ENCODE measurements at places on chromosomes 1 and 21. TPM values are rescaled to one million over a fixed set of nuclear protein-coding genes. Genes with fewer than 3 reads are reported as not detected.

DNA sequence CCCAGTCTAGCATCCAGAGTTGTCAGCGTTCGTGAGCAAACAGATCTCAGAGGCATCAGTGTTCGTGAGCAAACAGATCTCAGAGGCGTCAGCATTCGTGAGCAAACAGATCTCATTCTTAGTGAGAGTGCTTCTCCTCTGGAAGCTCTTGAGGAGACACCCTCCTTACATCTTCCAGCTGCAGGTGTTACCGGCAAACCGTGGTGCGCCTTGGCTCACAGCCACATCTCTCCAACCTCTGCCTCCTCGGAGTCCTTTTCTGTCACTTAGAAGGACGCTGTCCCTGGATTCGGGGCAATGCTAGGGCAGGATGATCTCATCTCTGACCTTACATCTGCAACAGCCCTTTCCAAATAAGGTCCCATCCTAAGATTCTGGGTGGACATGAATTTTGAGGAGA is 14.6 kb upstream of the UMODL1 start:
- no peak overlapping the region for H3K4me3 ChIP-seq
- DNase-seq = peak; percentile 53
- H3K27me3 ChIP-seq = no peaks in the 10 kb centered on the region
- no peak overlapping the region for H3K27ac ChIP-seq
- peaks cover 5% of the 10 kb centered on the region for H3K4me1 ChIP-seq
- H3K36me3 ChIP-seq = no peaks in the 10 kb centered on the region

The RPAP2 gene
- total RNA-seq = 28.2 TPM

The TRPM2 gene
- total RNA-seq = 10.4 TPM

GRCh38 chr1:230725256-230726012 is 11.5 kb upstream of the AGT start:
- no peaks in the 10 kb centered on the region for H3K36me3 ChIP-seq
- no peak overlapping the region for H3K4me3 ChIP-seq
- no peak overlapping the region for H3K27ac ChIP-seq
- no peak for DNase-seq
- no peaks in the 10 kb centered on the region for H3K4me1 ChIP-seq
- H3K27me3 ChIP-seq = no peaks in the 10 kb centered on the region

The PRELP gene
- total RNA-seq = 32.3 TPM

DNA sequence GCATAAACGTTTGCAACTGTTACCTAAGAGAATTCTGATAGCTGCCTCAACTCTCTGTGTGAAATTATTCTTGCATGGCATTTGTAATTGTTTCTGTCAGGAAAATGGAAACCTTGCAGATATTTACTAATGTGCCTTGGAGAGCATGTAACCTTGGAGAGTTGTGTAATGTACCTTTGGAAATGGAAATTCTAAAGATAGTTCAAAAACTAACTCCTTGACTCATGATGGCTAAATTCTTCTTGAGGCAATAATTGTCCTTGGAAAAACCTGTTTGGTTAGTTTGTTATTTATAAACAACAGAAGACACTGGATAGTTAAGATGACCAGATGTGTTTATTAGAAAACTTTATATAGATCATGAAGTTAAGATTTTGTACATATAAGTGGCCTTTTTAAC is 1033.8 kb downstream of the PLA2G4A start:
- no peaks in the 10 kb centered on the region for H3K4me1 ChIP-seq
- H3K27ac ChIP-seq = no peak overlapping the region
- H3K27me3 ChIP-seq = no peaks in the 10 kb centered on the region
- H3K4me3 ChIP-seq = no peak overlapping the region

The OR2T6 gene
- total RNA-seq = not detected

DNA sequence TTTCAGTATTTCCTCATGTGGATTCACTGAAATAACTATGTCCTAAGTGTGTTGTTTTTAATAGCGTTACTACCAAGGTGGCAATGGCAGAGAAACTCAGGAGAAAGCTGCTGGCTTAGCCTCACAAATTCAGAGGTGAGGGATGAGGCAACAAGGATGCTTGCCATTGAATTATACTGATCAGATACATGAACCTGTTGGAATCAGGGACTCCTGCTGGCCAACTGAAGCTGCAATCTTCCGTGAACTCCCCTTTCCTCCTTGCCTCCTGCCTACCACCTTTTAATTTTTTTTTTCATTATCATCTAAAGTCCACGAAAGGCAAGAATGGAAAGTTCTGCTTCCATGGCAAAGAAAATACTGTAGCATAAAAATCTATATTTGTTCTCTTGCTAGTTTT is 254.7 kb downstream of the NFIA start:
- peaks cover 23% of the 10 kb centered on the region for H3K4me1 ChIP-seq
- H3K27ac ChIP-seq = no peak overlapping the region
- no peaks in the 10 kb centered on the region for H3K36me3 ChIP-seq
- H3K27me3 ChIP-seq = no peaks in the 10 kb centered on the region
- DNase-seq = no peak

The LRRIQ3 gene
- total RNA-seq = 1.1 TPM

The DFFB gene
- total RNA-seq = 10.0 TPM

The RNF186 gene
- total RNA-seq = not detected

DNA sequence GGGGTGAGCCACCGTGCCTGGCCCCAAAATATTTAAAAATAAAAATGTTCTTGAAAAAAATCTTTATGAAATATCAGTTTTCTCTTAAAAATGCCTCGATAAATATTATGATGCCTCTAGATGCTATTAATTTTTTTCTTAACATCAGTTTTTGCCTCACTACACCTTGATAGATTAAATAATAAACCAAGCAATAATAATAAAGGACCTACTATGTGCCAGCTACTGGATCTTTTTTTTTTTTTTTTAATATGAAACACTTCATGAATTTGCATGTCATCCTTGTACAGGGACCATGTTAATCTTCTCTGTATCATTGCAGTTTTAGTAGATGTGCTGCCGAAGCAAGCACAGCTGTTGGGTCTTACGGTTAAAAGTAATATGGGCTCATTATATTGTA is 17.5 kb upstream of the TBX19 start:
- H3K4me1 ChIP-seq = peaks cover 4% of the 10 kb centered on the region
- H3K27me3 ChIP-seq = no peaks in the 10 kb centered on the region
- H3K27ac ChIP-seq = no peak overlapping the region
- H3K4me3 ChIP-seq = no peak overlapping the region

DNA sequence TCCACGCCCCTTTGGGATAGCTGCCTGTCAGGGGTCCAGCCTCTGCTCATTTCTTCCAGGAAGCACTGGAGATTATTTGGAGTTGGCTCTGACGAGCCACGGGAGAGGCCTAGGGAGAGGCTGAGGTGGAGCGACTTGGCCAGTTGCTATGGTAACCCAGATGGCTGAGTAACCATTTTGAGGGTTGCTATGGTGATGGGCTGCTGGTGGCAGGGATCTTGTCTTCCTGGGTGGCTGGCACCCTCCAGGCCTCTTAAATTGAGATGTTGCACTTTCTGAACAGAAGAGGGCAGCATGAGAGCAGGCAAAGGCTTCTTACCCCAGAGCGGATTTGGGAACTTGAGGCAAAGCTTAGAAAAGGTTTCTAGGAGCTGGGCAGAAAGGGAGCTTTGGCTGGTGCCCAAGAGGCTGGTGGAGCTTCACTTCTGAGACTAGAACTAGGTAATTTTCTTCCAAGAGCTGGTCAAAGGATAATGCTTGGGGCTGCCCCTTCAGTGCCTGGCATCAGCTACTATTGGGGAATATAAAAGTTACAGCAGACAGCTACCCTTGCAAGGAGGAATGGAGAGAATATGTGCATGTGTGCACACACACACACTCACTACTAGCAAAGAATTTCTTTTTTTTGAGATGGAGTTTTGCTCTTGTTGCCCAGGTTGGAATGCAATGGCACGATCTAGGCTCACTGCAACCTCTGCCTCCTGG is 72.5 kb downstream of the NDUFS5 start:
- H3K36me3 ChIP-seq = no peaks in the 10 kb centered on the region
- no peaks in the 10 kb centered on the region for H3K27me3 ChIP-seq
- H3K4me1 ChIP-seq = peaks cover 17% of the 10 kb centered on the region
- no peak for DNase-seq

DNA sequence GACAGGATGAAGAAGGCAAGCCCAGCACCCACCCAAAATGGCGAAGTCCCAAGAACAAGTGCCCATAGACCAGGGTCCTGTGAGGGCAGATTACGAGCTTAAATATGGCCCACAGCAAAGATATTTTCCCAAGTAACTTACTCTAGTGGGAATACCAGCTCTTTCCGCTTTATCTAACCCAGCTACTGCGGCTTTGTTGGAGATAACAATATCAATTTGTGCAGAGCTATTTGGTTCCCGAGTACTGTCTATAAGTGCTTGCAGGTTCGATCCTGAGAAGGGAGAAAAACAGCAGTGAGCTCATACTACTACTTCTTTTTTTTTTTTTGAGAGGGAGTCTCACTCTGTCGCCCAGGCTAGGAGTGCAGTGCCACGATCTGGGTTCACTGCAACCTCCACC is 14.3 kb upstream of the DNAJC28 start:
- H3K4me3 ChIP-seq = no peak overlapping the region
- H3K27ac ChIP-seq = no peak overlapping the region
- H3K36me3 ChIP-seq = peaks cover 59% of the 10 kb centered on the region
- H3K27me3 ChIP-seq = no peaks in the 10 kb centered on the region
- no peak for DNase-seq

DNA sequence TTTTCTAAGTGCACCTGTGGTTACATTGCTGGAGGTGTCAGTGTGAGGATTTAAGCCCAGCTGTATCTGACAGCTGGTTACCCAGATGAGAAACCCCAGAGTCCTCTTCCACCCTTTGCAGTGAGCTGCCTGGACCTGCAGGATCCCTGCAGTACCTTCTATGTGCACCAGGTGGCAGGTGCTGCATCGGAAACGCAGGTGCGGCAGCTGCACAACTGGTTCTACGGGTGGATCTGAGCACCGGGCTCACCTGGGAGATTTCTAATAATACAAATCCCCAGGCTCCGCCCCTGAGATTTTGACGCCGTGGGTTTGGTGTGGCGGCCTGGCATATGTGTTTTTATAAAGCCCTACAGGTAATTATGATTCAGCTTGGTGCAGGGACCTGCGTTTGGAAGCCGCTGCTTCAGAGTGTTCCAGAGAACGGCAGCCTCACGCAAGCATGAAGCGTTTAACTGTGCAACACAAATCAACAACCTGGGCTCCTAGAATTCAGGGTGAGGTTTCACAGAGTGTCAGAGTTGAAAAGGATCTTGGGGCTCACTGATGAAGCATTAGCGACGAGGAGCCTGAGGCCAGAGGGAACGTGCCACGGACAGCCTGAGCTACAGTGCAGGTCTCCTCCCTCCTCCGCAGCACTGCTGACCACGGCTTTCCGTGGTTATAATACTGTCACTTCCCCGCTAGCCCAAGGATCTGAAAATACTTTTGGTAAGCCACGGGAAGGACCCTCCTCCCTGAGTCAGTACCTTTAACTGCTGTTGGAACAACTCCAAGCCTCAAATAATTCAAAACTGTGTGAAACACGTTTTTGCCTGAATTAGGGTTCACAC is 96.7 kb upstream of the TRABD2B start:
- no peak overlapping the region for H3K27ac ChIP-seq
- no peak overlapping the region for H3K4me3 ChIP-seq
- no peaks in the 10 kb centered on the region for H3K4me1 ChIP-seq
- H3K36me3 ChIP-seq = no peaks in the 10 kb centered on the region
- peak; percentile 89 for DNase-seq

The MYOC gene
- not detected for total RNA-seq

DNA sequence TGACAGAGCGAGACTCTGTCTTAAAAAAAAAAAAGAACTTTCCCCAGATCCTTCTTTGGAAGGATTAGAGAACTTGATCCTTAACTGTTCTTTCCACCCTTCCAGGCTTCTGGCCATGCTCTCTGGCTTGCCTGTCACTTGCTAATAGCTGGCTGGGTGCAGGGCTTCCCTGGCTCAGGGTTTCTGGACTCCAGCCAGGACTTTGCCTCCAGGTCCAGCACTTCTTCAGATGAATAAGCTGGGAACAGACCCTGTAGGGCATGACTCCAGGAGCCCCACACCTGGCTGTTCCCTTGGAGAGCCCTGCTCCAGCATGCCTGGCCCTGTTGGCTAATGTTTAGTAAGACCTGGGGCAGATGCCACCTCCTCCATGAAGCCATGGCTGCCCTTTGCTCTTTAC is 3.3 kb upstream of the NT5C1A start:
- H3K4me1 ChIP-seq = peaks cover 19% of the 10 kb centered on the region
- DNase-seq = peak; percentile 23
- no peak overlapping the region for H3K4me3 ChIP-seq
- no peak overlapping the region for H3K27ac ChIP-seq
- H3K36me3 ChIP-seq = no peaks in the 10 kb centered on the region

GRCh38 chr1:23911921-23912320 is 1.2 kb downstream of the CNR2 start:
- no peak overlapping the region for H3K27ac ChIP-seq
- H3K27me3 ChIP-seq = no peaks in the 10 kb centered on the region
- H3K36me3 ChIP-seq = no peaks in the 10 kb centered on the region
- DNase-seq = no peak
- peak overlapping the region; percentile 33 for H3K4me3 ChIP-seq

GRCh38 chr1:58283388-58284224 is 262.9 kb downstream of the OMA1 start:
- no peaks in the 10 kb centered on the region for H3K4me1 ChIP-seq
- H3K36me3 ChIP-seq = no peaks in the 10 kb centered on the region
- no peak overlapping the region for H3K27ac ChIP-seq
- no peak for DNase-seq
- H3K4me3 ChIP-seq = no peak overlapping the region
- no peaks in the 10 kb centered on the region for H3K27me3 ChIP-seq

DNA sequence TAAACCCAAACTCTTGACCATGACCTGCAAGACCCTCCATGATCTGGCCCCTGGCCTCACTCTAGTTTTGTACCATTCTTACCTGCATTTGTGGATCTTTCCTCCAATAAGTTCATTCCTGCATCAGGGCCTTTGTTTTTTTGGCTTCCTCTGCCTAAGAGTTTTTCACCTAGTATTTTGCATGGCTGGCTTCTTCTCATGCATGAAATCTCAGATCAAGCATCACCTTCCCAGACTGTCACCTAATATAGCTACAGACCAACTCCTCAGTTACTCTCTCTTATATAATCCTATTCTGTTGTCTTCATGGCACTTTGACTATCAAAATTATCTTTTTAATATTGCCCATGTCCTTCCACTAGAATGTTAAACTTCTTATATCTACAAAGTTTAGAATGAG is 54.2 kb downstream of the BTBD8 start:
- H3K27ac ChIP-seq = no peak overlapping the region
- no peak overlapping the region for H3K4me3 ChIP-seq
- DNase-seq = no peak
- H3K36me3 ChIP-seq = no peaks in the 10 kb centered on the region
- H3K4me1 ChIP-seq = no peaks in the 10 kb centered on the region

The PRR9 gene
- not detected for total RNA-seq

The CTSS gene
- 572 TPM for total RNA-seq

DNA sequence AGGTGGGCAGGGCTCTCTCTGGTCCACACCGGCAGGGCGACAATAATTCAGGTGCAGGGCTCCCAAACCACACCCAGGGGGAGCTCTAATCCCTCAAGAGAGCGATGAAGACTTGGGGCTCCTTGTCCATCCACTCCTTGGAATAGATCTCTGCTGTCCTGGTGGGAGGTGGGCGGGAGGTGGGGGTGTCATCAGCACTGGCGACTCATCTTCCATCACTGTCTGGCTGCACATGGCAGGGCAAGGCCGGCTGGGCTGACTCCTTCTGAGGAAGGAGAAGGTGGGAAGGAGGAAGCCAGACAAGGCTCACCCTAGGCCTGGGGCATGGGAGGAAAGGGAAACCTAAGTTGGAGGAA is 29.3 kb downstream of the TNNT2 start:
- no peaks in the 10 kb centered on the region for H3K4me1 ChIP-seq
- peak; percentile 57 for DNase-seq
- no peak overlapping the region for H3K4me3 ChIP-seq
- peaks cover 16% of the 10 kb centered on the region for H3K27me3 ChIP-seq

The SELP gene
- 3.1 TPM for total RNA-seq

Measured in spleen (tissue), 13 donors.